Spinal cord (tissue), 10 donors: ENCODE measurements at places on chromosomes 3 and 15. TPM values are rescaled to one million over a fixed set of nuclear protein-coding genes. Genes with fewer than 3 reads are reported as not detected.

TMEM207 gene
- not detected for total RNA-seq

- DNase-seq, result no peak
These were observed 30.7 kb downstream of the C3orf38 start for GRCh38 chr3:88180398-88180999.

GRCh38 chr15:29142129-29142747 lies 127.4 kb downstream of the NSMCE3 start:
- no peak for DNase-seq

CLDN11 gene
- 413 TPM for total RNA-seq

CTXN2 gene
- 0.77 TPM for total RNA-seq

DNA sequence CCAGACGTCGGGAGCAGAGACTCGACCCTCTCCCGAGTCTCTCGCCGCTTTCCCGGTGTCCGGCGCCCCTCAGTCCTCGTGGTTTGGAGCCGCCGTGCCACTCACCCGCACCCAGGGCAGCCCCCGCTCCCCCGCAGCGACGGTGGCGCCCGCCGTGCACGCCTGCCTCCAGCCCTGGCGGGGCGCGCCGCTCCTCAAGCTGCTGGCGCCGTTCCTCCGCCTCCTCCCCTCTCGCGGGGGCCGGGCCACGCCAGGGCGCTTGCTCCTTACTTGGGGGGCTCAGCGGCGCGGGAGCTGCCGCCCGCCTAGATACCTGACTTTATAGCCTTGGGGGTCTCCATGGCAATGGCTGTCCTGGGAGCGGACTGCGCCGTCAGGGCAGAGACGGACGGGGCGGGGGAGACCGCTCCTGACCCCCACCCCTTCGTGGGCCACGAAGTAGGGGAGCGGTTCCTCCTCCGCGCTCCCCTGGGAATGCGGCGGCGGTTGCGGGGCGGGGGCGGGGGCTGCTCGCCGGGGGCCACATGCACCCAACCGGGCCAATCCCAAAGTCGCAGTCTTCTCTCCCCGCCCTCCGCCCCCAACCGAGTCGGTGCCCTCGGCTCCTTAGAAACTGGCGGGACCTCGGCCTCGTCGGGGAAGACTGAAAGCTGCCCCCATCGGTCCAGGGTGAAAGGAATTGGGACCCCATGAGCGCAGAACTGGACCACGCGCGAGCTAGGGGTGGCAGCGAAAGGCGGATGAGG lies at the start of gene ANKRD63:
ANKRD63 (minus strand) TSS at position 196 of the 746 bp plus-strand sequence. CDS start 478 bp downstream, outside the sequence.
- no peak for DNase-seq

DNA sequence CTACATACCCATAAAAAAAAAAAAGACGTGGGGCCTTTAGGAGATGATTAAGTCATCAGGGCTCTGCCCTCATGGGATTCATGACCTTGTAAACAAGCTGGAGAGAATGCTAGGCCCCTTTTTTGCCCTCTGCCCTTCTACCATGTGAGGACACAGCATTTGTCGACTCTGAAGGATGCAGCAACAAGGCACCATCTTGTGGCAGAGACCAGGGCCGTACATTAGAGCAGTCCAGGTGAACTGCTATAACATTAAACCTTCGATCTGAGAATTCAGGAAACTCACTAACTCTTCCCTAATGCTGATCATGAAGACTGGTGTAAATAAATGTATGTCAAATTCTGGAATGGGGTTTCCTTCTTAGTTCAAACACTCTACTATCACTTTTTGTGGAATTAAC lies 30.7 kb upstream of the SIAH2 start:
- DNase-seq, result no peak

WDR72 gene
- 0.10 TPM for total RNA-seq

OPA1 gene
- total RNA-seq, result 90.4 TPM

GRCh38 chr15:70100474-70101341 lies 3.0 kb upstream of the TLE3 start:
- no peak for DNase-seq

- no peak for DNase-seq
These were observed 619.7 kb upstream of the AGTR1 start for GRCh38 chr3:148077965-148078364.

- DNase-seq, result no peak
These were observed 3.0 kb upstream of the SHC4 start for GRCh38 chr15:48966595-48967301.

GPR62 gene
- 1.2 TPM for total RNA-seq

DNA sequence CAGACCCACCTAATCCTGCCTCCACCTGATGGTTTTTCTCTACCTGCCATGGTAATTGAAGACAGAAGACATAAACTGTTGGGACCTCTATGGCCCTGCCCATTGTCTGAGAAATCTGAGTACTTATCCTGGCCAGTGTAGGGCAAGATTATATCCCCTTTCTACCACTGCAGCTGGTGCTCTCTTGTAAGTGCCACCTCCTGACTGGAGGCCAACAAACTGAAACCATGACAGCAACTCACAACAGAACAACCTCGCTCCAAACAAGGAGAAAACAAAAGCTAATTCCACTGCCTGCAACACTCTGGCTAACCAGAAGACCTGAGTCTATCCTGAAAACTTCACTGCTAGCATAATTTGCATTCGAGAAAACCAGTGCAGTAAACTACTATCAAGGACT lies 82.9 kb downstream of the CLDN1 start:
- DNase-seq, result no peak

DNA sequence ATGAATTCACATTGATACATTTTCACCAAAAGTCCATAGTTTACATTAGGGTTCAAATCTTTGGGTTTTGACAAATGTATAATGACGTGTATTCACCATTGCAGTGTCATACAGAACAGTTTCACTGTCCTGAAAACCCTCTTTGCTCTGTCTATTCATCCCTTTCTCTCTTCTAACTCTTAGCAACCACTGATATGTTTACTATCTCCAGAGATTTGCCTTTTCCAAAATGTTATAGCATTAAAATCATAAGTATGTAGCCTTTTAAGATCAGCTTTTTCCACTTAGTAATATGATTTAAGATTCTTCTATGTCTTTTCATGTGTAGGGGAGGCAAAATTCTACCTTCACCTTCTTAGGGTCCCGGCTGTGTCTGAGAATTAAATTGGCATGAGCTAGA lies 203.8 kb downstream of the TPRG1 start:
- no peak for DNase-seq

GRCh38 chr15:35286721-35287120 lies 201.6 kb upstream of the NANOGP8 start:
- no peak for DNase-seq

CGNL1 gene
- 14.5 TPM for total RNA-seq

DNA sequence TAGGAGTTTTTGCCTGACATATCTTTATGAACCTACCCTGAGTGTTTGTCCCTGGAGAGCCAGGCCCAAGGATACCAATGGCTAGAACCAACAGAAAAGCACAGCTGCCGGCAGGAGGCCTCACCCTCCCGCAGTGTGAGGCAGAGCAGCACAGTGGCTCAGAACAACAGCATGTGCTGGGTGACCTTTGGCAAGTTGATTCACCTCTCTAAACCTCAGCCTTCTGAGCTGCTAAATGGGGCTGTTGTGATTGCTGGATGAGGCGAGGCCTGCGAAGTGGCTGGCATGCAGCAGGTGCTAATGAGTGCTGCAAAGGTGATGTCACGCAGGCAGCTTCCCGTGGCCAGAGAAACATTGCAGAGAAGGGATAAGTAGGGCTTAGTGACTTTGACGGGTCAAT lies 23.3 kb downstream of the IDH2 start:
- DNase-seq, result no peak

- DNase-seq, result no peak
These were observed 3.7 kb downstream of the TRIM59 start for GRCh38 chr3:160445854-160446253.

GRCh38 chr15:25829073-25829472 lies 34.1 kb downstream of the ATP10A start:
- no peak for DNase-seq

DNA sequence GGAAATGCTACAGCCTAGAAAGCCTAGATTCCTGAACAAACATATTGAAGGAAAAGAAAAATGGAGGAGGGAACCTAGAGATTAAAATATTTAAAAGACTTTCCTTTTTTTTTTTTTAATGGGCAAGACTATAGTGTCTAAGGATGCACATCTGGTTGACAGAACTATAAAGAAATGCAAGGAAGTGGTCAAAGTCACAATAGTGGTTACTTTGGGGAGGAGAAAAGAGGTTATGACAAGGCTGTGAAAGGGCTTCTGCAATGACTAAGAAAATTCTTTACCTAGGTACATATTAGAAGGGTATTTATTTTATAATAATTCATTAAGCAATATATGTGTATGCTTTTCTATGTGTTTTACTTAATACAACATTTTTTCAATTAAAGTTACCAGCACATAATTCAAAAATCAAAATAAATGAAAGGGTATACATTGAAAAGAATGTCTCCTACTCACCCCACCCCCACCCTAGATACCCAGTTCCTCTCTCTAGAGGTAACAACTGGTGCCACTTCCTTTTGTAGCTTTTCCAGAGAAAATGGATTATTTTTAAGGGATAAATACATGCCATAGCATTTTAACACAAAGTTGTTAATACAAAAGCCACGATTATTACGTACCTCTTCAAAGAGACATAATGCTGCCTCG lies 70.1 kb downstream of the HERC1 start:
- no peak for DNase-seq

DNA sequence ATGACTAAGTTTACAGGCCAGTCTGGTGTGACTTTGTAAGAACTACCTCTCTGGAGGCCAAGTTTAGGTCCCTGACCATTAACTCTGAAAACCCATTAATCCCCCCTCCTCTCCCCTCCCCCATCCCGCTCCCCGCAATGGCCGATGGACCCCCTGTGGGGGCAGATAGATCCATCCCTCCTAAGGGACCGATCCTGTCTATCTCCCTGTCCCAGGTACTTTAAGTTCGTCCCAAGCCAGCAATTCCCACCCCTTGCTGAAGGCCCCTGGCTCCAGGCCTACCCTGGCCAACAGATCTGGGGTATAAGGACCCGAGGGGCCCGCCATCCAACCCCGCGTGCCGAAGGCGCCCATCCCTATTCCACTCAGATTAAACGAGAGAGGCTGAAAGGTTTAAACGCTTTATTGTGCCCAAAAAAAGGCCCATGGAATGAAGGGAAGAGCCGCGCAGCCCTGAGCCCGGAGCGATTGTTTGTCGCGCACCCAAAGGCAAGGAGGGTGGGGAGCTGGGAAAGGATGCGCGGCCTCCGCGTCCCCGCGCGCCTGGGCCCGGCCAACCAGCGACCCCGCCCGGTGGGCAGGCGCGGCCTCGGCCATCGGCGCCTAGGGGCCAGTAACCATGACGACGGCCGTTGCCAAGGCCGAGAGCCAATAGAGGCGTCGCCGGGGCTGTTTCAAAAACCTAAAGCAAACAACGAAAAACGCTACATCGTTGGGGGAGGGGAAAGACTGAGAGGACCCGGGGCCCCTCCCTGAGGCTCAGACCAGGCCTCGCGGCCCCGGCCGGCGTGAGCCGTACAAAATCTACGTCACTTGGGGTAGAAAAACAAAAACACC lies 35.9 kb downstream of the HMCES start:
- peak; percentile 97 for DNase-seq

DNA sequence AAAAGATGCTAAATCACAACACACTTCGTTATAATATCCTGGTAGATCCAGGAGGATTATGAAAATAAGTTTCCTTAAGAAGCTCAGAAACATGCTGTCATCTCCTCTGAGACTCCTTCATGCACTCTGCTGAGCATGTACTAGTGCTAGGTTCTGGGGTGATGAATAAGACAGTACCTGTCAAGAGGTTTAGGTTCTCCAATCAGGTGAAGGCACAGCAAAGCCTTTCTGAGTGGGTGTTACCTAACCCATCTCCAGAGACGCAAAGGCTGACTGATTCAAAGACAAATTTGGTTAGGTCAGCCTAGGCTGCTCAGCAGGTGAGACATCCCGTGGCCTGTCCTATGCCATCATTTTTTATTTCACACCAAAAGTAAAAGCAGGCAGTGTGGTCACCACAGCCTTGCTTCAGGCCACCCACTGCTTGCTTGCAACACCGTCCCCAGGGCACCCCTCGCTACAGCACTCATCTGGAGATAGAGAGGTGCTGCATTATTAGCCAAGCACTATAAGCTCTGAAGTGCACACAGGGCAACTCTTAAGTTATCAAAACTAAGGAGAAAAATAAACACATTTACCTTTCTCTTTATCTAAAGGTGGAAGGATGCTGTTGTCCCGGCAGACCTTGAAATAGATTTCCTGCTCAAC lies 117.2 kb downstream of the TJP1 start:
- DNase-seq, result no peak

DNAJA4 gene
- total RNA-seq, result 21.7 TPM

DNA sequence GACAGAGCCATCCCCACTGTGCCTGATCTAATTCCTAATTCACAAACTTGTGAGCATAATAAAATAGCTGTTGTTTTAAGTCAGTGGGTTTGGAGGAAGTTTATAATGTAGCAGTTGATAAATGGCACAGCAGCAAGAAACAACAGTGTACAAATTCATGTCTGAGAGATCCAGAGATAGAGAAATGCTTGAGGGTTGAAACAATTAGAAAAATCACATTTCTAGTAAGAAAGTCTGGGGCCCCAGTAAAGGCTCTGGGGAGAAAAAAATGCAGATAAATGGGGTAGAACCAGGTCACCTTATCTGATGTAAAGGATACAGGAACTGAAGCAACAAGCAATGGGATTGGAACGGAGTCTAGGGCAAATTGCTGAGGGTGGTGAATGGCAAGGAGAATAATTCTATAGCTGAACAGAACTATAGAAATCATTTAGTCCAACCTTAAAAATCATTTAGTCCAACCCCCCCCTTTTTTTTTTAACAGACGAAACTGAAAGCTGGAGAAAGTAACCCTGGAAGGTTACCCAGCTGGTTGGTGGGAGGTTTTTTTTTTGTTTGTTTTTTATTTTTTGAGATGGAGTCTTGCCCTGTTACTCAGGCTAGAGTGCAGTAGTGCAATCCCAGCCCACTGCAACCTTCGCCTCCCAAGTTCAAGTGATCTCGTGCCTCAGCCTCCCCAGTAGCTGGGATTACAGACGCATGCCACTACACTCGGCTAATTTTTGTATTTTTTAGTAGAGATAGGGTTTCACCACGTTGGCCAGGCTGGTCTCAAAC lies 14.3 kb upstream of the SHQ1 start:
- no peak for DNase-seq

DNA sequence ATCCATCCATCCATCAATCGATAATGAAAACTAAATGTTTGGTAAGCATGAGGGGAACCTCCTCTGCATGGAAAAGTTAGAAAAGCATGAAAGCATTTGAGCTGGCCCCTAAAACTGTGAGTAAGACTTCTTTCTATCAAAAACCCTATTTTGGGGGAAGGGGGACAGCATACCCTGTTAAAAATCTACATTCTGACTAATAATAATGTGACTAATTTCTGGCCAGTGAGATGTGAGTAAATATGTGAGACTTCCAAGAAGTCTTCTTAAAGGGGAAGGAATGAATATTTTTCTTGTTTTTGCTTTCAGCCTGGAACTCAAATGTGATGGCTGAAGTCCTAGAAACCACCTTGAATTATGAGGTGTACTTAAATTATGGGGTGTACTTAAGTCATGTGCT lies 54.9 kb downstream of the C3orf85 start:
- DNase-seq, result no peak
